ENCODE measurements at places on chromosomes 5 and 9. TPM values are rescaled to one million over a fixed set of nuclear protein-coding genes. Genes with fewer than 3 reads are reported as not detected.

- H3K4me3 ChIP-seq: no peak overlapping the region
- no peaks in the 10 kb centered on the region for H3K36me3 ChIP-seq
- no peak overlapping the region for H3K27ac ChIP-seq
- peaks cover 47% of the 10 kb centered on the region for H3K4me1 ChIP-seq
- H3K27me3 ChIP-seq: no peaks in the 10 kb centered on the region
- DNase-seq: no peak
These were observed 205.9 kb downstream of the EFNA5 start for GRCh38 chr5:107464876-107465275.

DNA sequence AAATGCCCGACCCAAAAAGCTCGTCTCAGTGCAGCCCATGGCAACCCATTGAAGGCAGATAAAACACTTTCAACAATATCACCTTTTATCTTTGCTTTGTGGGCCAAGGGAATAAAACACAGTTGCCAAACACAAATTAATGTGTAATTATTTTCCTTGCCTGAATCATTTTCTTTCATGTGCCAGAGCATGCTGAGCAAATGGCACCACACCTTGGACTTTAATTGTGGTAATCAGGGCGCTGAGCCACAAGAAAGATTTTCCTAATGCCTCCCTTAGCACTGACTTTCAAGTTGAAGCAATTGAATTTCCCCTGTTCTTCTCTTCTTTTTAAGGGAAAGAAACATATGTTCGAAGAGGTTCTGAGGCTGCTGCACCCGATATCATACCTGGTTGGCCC is 297.1 kb upstream of the MSX2 start:
- peak; percentile 22 for DNase-seq
- no peaks in the 10 kb centered on the region for H3K36me3 ChIP-seq
- no peak overlapping the region for H3K4me3 ChIP-seq
- H3K27me3 ChIP-seq: no peaks in the 10 kb centered on the region
- peaks cover 12% of the 10 kb centered on the region for H3K4me1 ChIP-seq

DNA sequence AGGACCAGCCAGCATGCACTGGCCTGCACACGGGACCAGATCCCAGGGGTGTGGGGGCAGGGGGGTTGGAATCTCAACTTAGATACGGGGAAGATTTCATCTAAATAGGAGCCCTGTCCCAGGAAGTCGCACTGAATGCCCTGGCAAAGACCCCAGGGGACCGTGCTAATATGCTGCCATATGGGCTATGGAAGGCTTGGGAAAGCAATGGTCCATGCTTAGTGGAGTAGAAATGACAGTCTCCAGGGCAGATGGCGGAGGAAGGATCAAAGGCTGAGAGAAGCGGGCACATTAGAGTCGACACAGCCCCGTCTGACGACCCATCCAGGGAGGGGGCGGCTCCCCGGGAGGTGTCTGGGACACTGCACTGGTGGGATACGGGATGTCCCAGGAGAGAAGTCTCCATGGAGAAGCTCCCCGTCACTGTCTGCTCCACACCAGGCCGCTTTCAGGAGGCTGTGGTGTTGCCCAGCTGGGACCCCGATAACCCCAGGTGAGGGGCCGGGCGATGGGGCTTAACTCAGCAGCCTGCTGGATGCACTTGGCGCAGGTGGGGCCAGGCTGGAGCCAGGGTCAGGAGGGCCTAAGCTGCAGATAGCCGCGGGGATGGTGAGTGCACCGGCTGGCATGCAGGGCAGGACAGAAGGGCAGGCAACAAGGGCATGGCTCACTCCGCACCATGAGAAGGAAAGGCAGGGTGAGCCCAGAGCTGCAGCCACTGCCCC is 377.7 kb upstream of the IRX1 start:
- DNase-seq: peak; percentile 76
- no peak overlapping the region for H3K27ac ChIP-seq
- H3K4me1 ChIP-seq: no peaks in the 10 kb centered on the region
- no peaks in the 10 kb centered on the region for H3K27me3 ChIP-seq
- H3K4me3 ChIP-seq: no peak overlapping the region

GRCh38 chr5:134714120-134714519 is 24.2 kb upstream of the CAMLG start:
- no peak for DNase-seq
- no peak overlapping the region for H3K4me3 ChIP-seq
- no peaks in the 10 kb centered on the region for H3K4me1 ChIP-seq
- H3K27me3 ChIP-seq: no peaks in the 10 kb centered on the region
- no peaks in the 10 kb centered on the region for H3K36me3 ChIP-seq

GRCh38 chr9:3585606-3586005 is 59.8 kb upstream of the RFX3 start:
- no peak for DNase-seq
- H3K27ac ChIP-seq: no peak overlapping the region
- H3K27me3 ChIP-seq: no peaks in the 10 kb centered on the region
- H3K36me3 ChIP-seq: no peaks in the 10 kb centered on the region

- H3K36me3 ChIP-seq: no peaks in the 10 kb centered on the region
- DNase-seq: no peak
- no peaks in the 10 kb centered on the region for H3K4me1 ChIP-seq
- no peak overlapping the region for H3K4me3 ChIP-seq
- H3K27ac ChIP-seq: no peak overlapping the region
- no peaks in the 10 kb centered on the region for H3K27me3 ChIP-seq
These were observed 545.2 kb upstream of the ACO1 start for GRCh38 chr9:31839273-31839672.

GRCh38 chr5:61429906-61430305 is 97.8 kb downstream of the ZSWIM6 start:
- H3K36me3 ChIP-seq: no peaks in the 10 kb centered on the region
- no peaks in the 10 kb centered on the region for H3K27me3 ChIP-seq
- peaks cover 11% of the 10 kb centered on the region for H3K4me1 ChIP-seq
- H3K27ac ChIP-seq: no peak overlapping the region

DNA sequence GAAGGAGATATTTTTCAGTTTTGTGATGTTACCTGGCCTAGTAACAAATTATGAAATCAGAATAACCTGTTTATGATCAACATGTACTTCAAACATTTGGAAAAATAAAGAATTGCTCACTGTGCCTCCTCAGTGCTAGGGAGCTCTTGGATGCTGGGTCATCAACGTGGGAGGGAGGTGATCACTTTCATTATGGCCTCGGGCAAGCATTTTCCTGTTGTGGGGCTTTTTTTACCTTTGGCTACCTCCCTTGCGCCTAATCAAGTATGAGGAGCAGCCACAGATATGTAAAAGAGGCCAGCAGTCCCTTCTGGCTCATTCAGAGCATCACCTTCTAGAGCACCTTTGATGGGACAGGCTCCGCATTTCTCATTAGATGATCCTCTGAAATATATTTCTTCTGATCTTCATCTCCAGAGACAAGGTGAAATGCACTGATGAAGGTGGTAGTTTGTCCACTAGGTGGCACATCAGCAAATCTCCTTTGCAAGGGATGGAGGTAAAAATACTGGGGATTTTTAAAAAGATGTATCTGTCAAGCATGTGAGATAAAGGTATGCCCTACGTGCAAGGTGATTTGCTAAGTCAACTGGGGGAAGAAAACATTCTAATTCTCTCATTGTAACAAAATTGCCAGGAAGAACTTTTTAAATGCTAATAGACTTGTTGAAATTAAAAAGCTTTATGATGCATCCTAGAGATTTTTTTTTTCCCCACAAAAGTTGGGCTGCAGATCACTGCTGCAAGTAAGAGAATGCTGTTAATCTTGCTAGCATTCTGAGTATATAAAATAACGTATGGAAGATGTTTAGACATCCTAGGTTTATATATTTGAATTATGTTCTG is 218.2 kb downstream of the MAST4 start:
- H3K4me1 ChIP-seq: no peaks in the 10 kb centered on the region
- H3K27ac ChIP-seq: no peak overlapping the region
- H3K4me3 ChIP-seq: no peak overlapping the region
- H3K36me3 ChIP-seq: no peaks in the 10 kb centered on the region

DNA sequence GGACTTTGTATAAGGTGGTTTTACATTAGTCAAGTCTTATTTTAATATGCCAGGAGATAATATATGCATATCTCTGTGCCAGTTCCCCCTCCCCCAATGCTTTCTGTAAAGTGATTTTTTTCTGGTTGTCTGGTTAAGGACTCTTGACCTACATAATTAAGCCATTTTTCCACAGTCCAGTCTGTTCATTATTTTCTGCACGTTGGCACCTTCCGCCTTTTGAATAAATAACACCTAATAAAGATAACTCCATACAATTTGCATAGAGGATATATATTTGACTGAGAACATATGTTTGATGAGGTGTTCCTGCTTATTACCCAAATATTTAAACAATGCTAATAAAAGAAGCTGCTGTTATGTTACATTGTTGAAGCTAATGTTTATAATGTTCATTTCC is 320.9 kb downstream of the DMAC1 start:
- no peak overlapping the region for H3K4me3 ChIP-seq
- H3K4me1 ChIP-seq: no peaks in the 10 kb centered on the region
- H3K36me3 ChIP-seq: no peaks in the 10 kb centered on the region

GRCh38 chr5:170100066-170100943 is 5.4 kb upstream of the FOXI1 start:
- no peaks in the 10 kb centered on the region for H3K36me3 ChIP-seq
- no peaks in the 10 kb centered on the region for H3K4me1 ChIP-seq
- H3K27ac ChIP-seq: no peak overlapping the region
- DNase-seq: no peak

The SYNPO gene
- 16.7 TPM for total RNA-seq

The RRAGA gene
- total RNA-seq: 68.0 TPM

The STKLD1 gene
- not detected for total RNA-seq

The PDE8B gene
- 5.9 TPM for total RNA-seq
